ENCODE measurements at places on chromosomes 11 and 22. TPM values are rescaled to one million over a fixed set of nuclear protein-coding genes. Genes with fewer than 3 reads are reported as not detected.

Gene TNNI2
- not detected for total RNA-seq

Gene TRPC6
- total RNA-seq, result 0.22 TPM

Gene SLC22A6
- not detected for total RNA-seq

Gene PNPLA5
- total RNA-seq, result not detected

DNA sequence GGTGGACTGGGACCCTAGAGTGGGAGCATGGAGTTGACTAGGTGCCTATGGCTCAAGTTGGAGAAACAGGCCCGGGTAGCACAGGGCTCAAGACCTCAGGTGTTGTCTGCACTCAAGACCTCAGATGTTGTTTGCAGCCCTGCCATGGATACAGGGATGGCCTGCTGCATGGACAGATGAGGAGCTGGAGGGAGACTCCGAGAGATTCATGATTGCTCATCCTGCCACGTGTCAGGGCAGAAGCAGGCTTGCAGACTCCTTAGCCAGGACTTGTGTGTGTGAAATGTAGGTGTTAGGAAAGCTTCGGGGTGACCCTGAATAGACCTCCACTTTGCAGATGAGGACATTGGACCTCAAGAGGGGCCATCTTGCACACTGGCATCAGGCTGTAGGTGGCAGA is 921 bp downstream of the CCDC116 start:
- no peak for DNase-seq

GRCh38 chr11:113274713-113275582 is 39.4 kb upstream of the TTC12 start:
- DNase-seq, result no peak

DNA sequence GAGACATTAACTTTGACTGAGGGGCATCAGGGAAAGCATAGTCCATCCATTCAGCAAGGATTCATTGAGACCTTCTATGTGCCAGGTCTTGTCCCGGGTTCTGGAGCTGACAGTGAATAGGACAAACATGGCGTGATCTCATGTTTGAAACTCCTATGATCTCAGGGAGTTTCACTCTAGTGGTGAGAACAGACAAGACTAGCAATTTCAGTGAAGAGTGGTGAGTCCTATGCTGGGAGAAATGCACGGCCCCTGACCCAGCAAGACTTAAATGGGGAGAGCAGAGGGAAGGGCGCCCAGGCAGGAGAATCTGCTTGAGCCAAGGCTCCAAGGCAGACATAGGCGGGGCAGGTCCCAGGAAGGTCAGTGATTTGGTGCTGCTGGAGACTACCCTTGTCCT is 155.7 kb downstream of the CEP164 start:
- DNase-seq, result no peak

Measured in left ventricle myocardium inferior (tissue), 1 donor.